CD8-positive, alpha-beta T cell (primary cell): ENCODE measurements at places on chromosomes 3 and 15.

DNA sequence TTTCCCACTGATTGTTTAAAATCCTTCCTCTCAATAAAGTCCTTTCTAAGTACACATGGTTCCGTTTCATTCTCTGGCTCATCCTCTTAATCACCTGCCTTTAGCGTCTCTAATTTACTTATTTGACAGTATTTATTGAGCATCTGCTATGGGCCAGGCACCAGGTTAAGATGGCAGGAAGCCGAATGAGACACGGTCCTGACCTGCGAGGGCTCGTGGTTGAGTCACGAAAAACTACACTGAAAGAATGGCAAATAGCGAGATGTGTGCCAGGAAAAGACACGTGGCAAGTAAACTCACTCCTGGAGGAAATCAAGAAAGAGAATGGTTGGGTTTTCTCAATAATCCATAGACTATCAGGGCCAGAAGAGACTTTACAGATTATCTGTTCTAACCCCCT, 60.9 kb downstream of the HES1 start:
- no peak for DNase-seq

GRCh38 chr3:69649120-69650065, 89.9 kb upstream of the MITF start:
- no peak for DNase-seq

DNA sequence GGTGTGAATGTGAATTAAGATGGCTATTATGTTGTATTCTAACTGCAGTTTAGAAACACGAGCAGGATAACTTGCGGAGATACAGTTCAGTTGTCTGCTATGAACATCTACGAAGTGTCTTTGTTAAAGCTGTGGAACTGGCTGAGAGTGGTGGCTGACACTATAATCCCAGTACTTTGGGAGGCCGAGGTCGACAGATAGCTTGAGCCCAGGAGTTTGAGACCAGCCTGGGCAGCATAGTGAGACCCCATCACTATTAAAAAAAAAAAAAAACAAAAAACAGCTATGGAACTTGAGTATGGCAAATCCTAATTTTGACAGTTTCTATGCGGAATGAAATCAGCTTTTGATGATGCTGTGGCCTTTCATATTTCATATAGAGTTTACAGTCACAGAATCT, 1.7 kb downstream of the EAF1 start:
- no peak for DNase-seq

DNA sequence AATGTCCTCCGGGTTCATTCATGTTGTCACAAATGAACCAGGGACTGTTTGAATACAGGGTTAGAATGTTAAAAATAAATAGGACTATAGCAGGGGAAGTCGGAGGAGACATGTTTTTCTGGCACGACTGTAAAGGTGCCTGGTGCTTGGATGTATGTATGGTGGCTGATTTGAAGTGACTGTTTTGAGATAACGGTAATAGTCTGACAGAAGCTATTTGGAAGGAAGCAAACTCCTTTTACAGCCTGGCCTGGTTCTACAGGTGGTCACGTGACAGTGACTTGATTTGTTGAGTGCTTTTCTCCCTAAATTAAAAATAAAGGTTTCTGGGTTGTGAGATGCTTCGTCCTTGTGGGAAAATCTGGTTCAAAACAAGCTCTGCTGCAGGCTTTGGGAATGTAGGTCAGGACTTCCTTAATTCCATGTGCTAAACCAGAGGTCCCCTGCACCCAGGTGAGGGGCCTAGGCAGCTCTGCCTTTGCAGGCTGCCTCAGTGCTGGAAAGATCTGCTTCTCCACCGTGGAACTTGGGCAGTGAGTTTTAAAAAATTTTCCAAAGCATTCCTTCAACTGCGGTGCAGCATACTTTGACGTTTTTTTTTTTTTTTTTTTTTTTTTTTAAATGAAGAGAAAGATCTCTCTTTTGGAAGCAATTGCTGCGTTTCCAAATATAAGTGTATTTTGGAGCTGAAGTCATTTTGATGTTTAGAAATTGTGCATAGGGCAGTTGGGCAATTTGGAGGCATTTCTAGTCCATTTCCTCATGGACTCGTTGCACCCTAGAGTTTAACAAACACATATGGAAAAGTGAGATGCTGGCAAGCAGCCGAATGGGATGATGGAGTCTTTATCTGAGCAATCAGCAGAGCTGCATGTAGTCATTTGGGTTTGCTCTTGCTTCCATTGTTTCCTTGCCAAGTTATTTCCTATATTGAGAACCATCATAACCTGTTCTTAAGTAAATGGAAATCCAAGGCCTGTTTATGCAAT, 30.9 kb downstream of the ITPR1 start:
- DNase-seq: no peak

DNA sequence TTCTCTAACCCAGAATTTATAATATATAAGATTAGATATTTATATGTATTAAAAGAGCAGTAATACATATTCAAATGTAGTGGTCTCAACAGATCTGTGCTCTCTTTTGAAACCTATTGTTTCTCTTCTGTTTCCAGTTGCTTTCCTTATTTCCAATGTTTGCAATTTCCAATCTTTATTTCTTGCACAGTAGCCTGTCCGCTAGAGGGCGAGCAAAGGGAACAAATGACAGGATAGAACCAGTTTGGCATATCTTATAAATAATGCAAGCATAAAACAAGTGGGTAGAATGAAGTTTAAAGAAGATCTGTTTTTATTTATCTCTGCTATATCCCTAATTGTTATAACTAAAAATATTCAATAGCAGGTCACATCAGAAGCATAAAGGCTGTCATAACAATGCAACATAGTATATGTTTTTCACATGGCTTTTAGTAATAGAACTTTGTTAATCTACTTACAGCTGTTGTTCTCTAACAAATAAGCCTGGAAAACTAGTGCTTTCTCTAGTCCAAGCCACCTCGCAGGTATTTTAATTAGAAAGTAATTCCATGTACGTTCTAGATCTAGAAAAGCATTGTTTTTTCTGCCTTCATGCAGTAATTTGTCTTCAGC, 15.1 kb upstream of the TCAIM start:
- DNase-seq: peak; percentile 62

GRCh38 chr3:58748024-58748423, 81.5 kb upstream of the FAM3D start:
- no peak for DNase-seq

- no peak for DNase-seq
Observed at GRCh38 chr3:65855370-65856100, 183.2 kb downstream of the MAGI1 start.

DNA sequence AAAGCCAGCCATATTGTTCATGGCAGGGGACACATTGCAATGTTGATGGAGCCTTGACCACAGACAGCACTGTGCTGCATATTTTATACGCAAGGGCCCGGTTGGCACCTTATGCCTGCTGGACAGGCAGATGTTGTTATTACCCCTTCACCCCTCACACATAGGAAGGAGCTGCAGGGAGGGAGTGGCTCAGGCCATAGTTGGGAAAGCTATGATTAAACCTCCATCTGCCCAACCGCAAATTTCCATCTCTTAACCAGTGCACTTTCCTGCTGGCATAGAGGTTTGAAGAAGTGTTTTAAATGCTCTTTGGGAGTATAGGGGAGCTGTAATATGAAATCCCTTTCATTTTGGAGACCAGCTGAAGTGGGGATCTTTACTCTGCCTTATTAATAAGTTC, 224.7 kb downstream of the CACNA2D3 start:
- no peak for DNase-seq

DNA sequence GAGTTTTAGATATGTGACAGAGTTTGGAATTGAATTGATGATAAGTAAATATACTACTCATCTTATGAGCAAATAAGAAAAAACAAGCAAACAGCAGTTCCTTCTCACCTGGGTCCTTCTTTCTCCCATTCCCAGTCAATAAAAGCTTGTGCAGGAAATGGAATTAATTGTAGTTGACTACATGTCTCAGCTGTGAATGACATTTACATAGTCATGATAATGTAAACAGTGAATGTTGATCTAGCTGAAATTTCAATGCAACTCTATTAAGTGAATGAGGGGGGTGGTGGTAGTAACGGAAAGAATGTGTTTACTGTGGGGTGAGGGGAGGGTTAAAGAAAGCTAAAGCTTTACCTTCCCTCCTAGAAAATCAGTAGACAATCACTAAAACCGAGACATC, 76.2 kb downstream of the NFKBIZ start:
- no peak for DNase-seq

GRCh38 chr3:66047311-66048050, 8.8 kb upstream of the MAGI1 start:
- DNase-seq: no peak

GRCh38 chr3:63351159-63352007, 73.3 kb downstream of the SYNPR start:
- DNase-seq: peak; percentile 19

- no peak for DNase-seq
Observed at GRCh38 chr15:33022629-33023028, 171.9 kb downstream of the FMN1 start.

- DNase-seq: no peak
Observed at GRCh38 chr3:26365706-26366105, 256.9 kb upstream of the LRRC3B start.

GRCh38 chr3:177320765-177321247, 123.5 kb upstream of the TBL1XR1 start:
- no peak for DNase-seq

GRCh38 chr3:71360764-71361163, 222.8 kb downstream of the FOXP1 start:
- DNase-seq: no peak
